NCI-H774 (cell line): ENCODE measurements at places on chromosomes 3 and 15.
A peak's percentile ranks its signal among the peaks of the same experiment; 100 is the strongest.

- no peak for DNase-seq
Observed at GRCh38 chr3:124621498-124621897, 108.8 kb upstream of the UMPS start.

GRCh38 chr15:73584699-73585420 is 48.3 kb downstream of the NPTN start:
- no peak for DNase-seq

DNA sequence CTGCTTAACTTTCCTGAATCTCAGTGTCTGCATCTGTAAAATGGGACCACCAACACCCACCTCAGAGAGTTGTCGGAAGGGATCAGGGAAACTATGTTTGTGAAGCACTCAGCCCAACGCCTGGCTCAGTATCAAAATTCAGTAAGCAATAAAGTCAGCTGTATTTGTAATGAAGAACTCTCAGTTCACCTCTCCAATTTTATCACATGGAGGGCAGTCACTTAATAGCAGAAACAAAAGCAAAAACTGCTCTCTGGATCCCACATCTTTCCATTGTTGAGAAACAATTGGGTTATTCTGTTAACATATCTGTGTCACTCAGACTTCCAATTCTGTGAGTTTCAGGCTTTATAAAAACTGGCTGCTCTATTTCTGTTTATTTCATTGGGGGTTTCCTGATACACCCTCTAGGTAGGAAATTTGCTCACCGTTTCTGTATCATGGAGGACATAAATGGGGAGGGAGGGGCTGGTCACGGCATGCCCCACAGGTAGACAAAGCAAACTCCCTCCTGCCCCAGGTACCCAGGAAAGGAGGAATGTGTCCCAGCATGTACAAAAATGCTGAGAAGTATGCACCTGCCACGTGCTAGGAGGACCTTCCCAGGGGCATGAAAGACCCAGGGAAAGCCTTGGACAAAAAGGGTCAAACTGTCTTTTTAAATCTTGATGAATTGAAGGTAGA is 81.4 kb upstream of the LMOD3 start:
- no peak for DNase-seq

GRCh38 chr15:88680241-88681001 is 41.6 kb downstream of the ISG20 start:
- DNase-seq = no peak

DNA sequence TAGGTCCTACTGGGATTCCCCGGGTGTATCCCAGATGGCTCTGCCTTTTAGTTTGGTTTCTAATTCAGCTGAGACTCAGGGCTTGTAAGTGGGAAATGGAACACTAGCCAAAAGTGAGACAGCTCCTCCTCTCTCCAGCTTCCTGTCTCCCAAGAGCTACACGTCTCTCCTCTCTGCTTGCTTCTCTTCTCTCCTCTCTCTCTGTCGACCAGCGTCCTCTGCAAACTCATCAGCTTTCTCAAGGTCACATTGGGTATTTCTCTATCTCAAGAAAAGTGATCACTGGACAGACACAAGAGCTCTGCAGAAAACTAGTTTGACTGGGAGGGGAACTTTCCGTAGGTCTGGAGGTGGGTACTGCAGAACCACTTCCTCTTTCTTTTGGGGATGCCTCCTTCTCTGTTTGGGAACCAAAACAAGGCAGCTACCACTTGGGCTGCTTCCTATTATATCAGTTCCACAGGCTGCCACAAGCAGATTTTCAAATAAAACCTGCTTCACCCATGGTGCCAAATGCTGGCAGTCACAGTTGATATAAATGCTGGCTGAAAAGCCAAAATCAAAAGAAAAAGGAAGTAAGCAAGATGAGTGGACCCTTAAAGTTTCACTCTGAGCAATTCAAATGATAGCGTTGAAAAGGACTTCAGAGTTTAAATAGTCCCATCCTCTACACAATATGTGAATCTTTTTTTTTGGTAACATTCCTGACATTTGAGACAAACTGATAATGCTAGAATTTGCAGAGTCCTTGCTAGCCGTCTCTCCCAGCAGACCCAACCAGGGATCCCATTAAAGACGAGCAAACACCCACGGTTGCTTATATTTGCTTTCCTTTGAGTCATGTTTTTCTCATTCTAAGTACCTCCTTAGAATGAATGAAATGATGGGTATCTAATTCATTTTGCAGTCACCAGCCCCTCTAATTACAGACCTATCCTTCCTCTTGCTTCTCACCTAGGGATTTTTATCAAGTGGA is 7.2 kb upstream of the DYNC1LI1 start:
- DNase-seq = no peak

- DNase-seq = no peak
Observed at GRCh38 chr15:68639926-68640600, 61.3 kb downstream of the CORO2B start.

DNA sequence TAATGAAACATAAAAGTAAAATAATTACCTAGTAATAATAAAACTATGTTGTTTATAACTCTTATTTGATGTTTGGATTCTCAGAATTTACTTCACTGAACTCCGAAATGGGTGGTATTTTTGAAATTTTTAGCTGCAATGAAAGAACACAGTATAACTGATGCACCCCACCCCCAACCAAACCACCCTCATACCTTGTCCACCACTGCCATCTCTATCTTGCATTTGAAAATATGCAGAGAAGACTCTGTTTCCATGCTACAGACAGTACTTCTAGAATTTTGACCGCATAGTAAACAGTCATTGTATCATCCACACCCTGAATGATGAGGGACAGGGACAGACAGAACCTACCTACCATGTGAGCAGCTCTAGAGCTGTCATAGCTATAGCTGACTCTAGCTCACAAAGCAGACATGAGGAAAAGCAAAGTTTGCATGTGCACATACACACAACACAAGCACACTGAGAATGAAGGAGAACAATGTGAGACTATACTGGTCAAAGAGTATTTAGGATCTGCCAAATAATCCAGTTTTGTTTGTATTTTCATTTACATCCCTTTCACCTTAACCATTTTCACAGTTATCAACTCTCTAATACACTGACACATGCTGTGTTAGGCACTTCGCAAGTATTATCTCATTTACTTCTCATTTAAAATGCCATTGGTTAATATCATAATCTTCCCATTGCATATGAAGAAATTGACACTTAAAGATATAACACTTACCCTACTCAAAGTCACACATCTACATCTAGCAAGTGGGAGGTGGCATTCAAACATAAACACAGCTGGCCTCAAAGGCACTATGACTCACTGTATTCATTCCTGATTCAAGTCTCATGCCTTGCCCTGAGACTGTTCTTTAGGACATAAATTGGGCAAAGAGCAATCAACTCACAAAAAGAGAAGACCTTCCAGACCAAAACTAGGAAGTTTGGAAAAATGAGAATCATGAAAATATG is 1014.7 kb upstream of the CFAP20DC start:
- no peak for DNase-seq

GRCh38 chr3:8749316-8749715 is 15.7 kb downstream of the CAV3 start:
- DNase-seq = no peak

- DNase-seq = no peak
Observed at GRCh38 chr3:45915518-45916231, 27.6 kb upstream of the CXCR6 start.

- peak; percentile 12 for DNase-seq
Observed at GRCh38 chr3:160343132-160343531, 55.9 kb downstream of the IFT80 start.
